Stimulated activated CD4-positive, alpha-beta T cell treated with anti-CD3 and anti-CD28 coated beads, Interleukin-15, amount 100 ng/mL, for 1 hour (primary cell): ENCODE measurements at places on chromosomes 12 and 14.

- no peak for DNase-seq
Measured at GRCh38 chr12:103278329-103278728, 217.4 kb downstream of the C12orf42 start.

- DNase-seq = no peak
Measured at GRCh38 chr12:71558445-71558844, 105.2 kb downstream of the ZFC3H1 start.

GRCh38 chr14:102571043-102571442 is 21.4 kb upstream of the RCOR1 start:
- no peak for DNase-seq

DNA sequence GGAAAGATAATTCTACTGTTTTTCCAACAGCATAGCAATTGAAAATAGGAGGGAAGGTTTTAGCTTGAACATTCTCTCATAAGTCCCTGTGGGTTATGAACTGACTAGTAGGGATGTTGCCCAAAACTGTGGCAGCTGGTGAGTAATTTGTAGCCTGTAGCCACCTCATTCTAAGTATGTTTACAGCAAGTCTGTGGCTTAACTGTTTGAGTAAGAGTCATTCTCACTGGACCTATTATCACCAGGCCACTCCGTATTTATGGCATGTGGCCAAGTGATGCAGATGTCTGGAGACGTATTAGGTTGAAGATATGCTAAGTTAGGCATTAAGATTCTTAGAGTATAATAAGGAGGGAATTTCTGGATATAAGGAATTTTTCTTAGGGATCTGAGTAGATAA is 458.3 kb downstream of the ETNK1 start:
- DNase-seq = no peak

DNA sequence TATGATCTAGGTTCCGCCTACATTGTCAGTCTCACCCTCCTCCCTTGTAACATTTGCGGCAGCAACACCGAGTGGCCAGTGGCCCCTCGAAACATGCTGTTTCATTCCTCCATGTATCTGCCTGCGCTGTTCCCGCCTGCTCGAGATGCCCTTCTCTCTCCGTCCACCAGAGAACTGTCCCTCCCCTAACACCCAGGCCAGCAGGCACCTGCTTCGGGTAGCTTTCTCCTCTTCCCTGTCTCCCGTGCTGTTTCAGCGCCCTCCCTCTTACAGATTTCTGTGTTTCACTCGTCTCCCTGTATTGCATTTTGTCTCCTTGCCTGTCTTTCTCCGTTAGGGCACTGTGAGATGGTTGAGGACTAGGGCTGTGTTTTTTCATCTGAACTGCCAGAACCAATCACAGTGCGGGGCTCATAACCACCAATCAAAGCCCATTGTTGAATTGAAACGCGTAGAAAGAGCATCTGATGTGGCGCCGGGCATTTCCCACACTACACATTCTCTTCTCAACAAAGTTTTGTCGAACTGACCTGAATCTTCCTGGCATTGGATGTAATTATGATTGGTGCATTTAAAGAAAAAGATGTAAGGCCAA is 40.9 kb upstream of the ELK3 start:
- DNase-seq = no peak

DNA sequence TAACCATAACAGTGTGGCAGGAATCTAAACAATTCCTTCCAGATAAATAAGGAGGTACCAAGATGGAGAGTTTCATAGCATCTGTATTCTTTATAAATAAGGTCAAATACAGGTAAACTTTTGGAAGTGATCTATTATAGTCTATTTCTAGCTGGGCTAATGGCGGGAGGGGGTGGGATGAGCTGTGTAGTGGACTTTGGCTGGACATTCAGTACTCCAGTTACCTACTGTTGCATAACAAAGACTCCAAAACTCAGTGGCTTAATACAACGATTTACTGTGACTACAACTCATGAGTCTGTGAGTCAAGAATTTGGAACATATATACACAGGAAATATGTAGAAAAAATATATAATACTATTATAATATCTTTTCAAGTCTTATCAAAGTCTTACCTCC is 496.1 kb downstream of the BCL11B start:
- DNase-seq = no peak

- DNase-seq = no peak
Measured at GRCh38 chr12:96350982-96351381, 49.3 kb downstream of the CDK17 start.

DNA sequence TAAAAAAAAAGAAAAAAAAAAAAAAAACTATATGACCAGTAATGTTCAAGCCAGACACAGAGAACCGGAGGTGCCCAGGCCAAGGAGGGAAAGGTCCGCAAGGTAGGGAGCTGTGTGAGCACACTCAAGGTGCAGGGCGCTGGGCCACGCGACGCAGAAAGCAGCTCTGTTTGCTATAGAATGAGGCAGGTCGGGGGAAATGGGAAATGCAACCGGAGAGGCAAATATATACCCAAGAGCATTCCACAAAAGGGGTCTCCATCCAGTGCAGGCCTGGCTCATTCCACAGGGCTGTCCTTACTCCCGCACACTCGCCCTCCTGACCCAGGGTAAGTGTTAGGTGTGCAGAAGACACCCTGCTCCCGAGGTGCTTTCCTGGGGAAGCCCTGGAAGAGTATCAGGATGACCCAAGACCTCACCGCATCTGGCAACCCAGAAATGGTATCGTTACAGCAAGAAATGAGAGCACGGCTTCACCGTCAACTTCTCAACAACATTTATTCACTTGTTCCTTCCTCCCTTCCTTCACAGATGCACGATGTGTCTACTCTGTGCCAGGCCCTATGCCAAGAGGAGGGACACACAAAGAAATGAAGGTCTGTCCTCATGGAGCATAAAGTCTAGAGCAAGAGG is 86.4 kb downstream of the BCL11B start:
- DNase-seq = no peak

DNA sequence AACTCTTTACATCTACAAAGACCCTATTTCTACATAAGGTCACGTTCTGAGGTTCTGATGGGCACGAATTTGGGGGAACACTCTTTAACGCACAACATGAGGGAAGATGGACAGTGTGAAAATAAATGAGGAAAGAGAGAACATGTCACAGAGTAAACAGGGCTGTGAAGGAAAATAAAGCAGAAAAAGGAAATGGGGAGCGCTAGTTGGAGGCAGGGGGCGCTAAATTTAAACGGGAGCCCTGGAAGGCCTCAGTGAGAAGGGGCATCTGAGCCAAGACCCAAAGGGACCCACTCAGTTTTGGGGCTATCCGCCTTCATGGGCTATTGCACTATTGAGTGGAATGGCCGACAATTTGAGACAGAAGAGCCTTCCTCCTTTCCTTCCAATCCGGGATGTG is 50.5 kb downstream of the PLXNC1 start:
- DNase-seq = no peak

GRCh38 chr12:116516657-116517056 is 42.5 kb upstream of the MAP1LC3B2 start:
- DNase-seq = no peak

DNA sequence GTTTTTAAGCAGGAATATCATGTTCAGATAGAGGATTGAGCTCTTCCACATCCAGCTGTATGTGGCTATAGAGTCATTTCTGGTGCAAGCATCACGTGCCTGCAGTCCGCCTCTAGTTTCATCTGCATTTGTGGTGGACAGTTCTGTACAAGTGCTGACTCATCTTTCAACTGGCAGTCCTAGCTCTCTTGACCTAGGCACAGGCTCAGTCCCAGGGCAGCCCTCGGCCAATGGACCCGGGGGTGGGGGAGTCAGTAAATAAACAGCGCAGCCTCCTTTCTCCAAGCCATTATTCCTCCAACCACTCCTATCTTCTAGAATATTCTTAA is 41.8 kb upstream of the FRMD6 start:
- DNase-seq = no peak

- DNase-seq = no peak
Measured at GRCh38 chr12:1283316-1283715, 292.3 kb downstream of the ERC1 start.

DNA sequence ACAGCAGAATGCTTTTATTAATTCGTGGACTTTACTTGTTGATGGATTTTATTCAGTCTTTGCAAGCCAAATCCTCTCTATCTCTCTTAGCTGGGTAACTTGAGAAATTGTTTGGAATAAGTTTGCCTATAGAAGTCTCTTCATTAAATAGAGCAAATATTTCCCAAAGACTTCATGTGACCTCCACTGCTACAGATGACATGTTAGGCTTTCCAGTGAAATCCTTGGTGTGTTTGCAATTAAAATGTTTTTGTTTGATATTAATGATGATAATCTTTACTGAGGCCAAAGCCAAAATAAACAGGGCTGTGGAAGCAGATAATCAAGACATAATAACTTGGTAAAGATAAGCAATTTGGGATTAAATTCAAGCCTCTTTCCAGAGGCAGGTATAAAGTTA is 4.4 kb downstream of the MYF6 start:
- no peak for DNase-seq

DNA sequence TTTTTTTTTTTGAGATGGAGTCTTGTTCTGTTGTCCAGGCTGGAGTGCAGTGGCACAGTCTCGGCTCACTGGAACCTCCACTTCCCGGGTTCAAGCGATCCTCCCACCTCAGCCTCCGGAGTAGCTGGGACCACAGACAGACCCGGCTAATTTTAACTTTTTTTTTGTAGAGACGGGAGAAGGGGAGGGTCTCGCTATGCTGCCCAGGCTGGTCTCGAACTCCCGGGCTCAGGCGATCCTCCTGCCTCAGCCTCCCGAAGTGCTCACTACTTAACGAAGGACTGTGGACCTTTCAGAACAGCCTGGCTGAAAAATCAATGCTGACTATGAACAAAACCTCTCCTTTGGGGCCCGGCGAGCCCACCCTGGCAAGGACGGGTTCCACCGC is 10.9 kb downstream of the SLC6A12 start:
- DNase-seq = no peak

GRCh38 chr12:88328090-88328489 is 186.0 kb downstream of the TMTC3 start:
- no peak for DNase-seq

DNA sequence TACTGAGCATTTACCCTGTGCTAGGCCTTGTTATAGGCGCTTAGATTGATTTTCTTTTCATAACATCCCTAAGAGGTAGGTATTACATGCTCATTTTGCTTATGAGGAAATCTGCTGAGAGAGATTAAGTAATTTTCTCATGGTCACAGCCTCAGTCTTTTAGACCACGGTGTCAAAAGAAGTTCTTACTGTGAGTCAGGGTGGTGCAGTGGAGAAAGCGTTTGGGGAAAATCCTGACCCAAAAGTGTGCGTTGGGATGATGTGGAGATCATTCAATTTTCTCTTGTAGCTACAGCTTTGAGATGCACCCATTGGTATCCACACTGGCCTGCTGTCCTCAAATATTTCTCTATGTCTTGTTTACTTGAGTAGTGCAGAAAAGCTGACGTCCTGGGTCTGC is 8.2 kb downstream of the ANG start:
- DNase-seq = no peak

GRCh38 chr12:112130441-112130998 is 5.2 kb downstream of the TRAFD1 start:
- no peak for DNase-seq

GRCh38 chr14:65810322-65810721 is 397.8 kb downstream of the FUT8 start:
- no peak for DNase-seq

DNA sequence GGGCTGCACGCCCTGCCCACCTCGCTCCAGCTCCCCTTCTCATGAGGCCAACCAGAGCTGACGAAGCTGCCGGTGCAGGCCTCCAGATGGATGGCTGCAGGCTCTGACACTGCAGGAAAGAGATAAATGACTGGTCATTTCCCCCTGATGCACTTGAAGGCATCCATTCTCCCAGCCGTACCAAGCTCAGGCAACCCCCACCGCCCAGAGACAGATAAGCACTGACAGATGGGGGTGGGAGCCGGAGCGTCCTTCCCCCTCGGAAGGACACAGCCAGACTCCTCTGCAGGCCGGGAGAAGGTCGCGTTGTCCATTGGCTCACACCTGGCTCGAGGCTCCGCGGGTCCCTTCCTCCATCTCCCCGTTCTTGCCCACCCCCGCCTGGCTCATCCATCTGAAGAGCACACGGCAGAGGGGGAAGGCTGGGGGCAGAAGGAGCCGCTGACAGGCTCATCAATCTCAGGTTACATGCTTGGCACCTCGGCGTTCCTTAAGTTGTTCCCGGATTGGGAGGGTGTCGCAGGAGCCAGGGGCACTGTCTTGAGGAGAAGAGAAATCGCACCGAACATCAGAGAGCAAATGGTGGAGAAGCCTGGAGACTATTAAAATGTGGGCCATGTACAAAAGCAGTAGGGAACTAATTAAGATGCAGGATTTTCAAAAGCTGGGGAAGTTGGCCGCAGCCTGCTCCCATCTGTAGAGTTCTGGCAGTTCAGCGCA is 151.6 kb downstream of the DPF3 start:
- DNase-seq = no peak

DNA sequence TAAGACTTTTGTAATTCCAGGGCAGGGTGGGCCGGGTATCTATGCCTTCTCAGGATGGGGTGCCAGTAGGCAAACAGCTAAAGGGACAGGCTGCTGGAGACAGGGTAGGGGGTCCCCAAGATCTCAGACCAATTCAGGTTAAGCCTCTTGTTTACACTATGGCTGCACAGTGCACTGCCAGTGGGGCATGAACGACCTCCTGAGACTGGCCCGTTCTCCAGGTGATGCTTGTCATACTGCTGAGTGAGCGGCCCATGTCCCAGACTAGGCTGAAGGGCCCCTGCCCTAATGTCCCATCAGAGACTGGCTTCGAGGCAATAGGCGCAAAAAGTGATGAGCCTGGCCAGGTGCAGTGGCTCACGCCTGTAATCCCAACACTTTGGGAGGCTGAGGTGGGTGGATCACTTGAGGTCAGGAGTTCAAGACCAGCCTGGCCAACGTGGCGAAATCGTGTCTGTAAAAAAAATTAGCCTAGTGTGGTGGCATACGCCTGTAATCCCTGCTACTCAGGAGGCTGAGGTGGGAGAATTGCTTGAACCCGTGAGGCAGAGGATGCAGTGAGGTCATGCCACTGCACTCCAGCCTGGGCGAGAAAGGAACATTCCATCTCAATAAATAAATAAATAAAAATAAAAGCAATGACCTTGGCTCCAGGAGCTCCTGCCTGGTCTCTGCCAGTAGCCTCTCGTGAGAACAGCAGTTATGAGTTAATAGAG is 12.6 kb downstream of the SLC25A29 start:
- no peak for DNase-seq
